ENCODE measurements at places on chromosomes 5 and 9.

DNA sequence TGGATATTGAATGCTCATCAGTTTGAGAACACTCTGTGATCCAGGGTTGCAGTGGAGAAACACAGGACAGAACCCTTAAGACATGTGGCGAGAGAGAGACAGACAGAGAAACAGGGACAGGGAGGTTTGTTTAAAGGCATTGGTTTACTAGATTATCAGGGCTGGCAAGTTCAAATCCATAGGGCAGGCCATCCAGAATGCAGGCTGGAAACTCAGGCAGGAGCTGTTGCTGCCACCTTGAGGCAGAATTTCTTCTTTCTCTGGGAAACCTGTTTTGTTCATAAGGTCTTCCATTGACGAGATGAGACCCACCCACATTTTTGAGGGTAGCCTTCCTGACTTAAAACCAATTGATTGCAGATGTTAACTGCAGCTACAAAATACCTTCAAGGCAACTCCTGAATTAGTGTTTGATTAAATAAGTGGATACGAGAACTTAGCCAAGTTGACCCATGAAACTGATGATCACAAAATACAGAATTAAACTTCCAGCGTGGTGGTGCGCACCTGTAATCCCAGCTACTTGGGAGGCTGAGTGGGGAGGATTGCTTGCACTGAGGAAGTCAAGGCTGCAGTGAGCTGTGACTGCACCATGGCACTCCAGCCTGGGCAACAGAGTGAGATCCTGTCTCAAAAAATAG, 55.9 kb downstream of the NSUN2 start:
- peak; percentile 53 for DNase-seq

GRCh38 chr9:100549048-100549447, 28.8 kb upstream of the CAVIN4 start:
- DNase-seq: no peak

DNA sequence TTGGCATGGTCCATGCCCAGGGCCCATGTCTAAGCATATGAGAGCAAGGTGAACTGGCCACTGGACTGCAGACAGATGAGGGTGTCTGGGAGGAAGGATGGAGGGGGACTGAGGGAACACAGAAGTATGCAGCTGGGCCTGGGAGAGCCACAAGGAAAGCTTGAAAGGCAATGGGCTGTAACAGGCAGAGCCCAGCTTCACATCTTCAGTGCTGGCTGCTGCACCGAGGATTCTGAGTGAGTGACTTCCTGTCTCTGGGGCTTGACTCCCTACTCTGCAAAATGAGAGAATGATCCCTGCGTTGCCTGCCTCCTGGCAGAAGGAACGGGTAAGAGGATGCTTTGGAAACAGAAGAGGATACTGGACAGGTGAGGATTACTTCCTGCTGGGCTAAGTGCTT, 29.0 kb downstream of the COL15A1 start:
- DNase-seq: no peak

DNA sequence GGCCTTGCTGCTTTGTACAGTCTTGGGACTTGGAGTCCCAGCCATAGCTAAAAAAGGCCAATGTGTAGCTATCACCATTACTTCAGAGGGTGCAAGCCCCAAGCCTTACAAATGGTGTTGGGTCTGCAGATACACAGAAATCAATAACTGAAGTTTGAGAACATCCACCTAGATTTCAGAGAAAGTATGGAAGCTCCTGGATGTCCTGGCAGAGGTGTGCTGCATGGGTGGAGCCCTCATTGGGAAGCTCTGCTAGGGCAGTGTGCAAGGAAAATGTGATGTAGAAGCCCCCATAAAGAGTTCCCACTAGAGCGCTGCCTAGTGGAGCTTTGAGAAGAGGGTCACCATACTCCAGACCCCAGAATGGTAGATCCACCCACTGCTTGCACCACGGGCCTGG, 626.7 kb upstream of the COX7C start:
- DNase-seq: no peak

GRCh38 chr5:31196309-31196708, 2.8 kb downstream of the CDH6 start:
- no peak for DNase-seq

- DNase-seq: no peak
Measured at GRCh38 chr9:107554636-107555035, 65.1 kb upstream of the KLF4 start.

DNA sequence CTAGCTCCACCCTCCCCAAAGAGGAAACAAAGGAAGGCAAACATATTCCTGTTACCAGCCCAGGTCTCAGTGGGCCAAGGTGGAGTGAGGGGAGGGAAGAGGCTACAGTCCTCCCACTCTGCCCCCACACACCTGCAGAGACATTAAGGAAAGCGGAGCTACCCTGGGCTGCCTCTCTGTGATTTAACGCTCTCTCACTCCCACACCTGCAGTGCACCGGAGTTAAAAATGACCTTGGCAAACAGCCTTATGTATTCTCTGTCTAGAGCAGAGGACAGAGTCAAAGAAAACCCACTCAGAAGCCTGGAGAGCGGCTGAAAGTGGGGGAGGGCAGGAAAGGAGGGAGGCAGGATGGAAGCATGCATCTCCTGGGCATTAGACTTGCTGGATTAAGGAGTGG, 32.7 kb downstream of the KCNIP1 start:
- DNase-seq: no peak

DNA sequence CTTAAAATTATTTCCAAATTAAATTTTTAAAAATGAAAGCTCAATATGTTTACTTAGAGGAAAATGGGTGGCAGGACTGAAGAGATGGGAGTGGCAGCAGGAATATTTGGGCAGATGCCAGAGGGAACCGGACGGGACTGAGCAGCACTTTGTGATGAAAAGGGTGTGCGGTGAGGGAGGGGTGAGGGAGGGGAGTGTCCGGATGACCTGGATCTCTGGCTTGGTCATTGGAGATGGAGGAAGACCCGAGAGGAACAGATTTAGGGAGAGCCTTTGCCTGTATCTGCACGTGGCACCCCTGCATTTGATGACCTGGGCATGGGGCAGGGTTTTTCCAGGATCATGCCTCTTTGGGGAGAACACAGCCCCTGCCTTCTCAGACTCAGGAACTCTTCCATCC, 201.1 kb upstream of the MVB12B start:
- no peak for DNase-seq

GRCh38 chr9:95071925-95072324, 245.6 kb downstream of the FANCC start:
- no peak for DNase-seq

GRCh38 chr5:96067894-96068614, 106.4 kb upstream of the ELL2 start:
- DNase-seq: no peak

DNA sequence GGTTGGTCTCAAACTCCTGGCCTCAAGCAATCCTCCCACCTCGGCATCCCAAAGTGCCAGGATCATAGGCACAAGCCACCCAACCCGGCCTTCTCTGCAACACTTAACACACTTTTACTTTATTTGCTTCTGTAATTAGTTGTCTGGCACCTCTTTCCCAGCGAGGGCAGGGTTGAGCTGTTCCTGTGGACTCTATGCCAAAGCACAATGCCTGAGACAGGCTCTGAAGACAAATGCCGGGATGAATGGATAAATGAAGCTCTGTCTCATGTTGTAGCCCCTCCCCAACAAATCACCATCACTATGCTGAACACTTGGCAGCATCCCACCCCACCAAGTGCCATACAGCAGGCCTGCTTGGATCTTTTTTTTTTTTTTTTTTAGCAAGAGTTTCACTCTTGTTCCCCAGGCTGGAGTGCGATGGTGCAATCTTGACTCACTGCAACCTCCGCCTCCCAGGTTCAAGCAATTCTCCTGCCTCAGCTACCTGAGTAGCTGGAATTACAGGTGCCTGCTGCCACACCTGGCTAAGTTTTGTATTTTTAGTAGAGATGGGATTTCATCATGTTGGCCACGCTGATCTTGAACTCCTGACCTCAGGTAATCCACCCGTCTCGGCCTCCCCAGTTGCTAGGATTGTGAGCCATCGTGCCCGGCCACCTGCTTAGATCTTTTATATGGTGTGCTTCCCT, 21.3 kb downstream of the GPX3 start:
- DNase-seq: no peak

- no peak for DNase-seq
Measured at GRCh38 chr5:172046593-172046992, 40.2 kb upstream of the FBXW11 start.

DNA sequence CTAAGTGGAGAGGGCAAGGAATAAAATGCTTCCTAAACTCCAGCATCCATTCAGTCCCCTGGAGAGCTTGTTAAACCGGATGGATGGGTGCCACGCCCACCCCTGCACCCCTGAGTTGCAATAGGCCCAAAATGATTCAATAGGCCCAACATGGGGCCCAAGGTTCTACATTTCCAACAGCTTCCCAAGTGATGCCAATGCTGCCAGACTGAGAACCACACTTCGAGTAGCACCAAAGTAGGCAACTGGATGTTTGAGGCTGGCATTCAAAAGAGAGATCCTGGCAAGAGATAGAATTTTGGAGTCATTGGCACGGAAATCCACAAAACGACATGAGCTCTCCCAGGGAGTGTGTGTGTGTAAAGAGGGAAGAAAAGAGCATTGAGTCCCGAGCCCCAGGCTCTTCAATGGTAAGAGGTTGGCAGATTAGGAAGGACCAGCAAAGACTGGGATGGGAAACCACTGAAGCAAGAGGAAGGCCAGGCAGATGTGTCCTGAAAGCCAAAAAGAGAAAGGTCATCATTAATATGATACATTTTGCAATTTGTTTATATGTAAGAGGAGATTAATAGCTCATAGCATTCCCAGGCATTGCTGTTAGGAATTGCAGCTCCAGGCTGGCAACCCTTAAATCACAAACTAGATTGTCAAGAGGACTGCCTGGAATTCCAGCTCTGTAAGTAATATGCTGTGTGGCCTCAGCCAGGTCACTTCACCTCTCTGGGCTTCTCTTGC, 130.6 kb downstream of the KCNIP1 start:
- DNase-seq: no peak

- no peak for DNase-seq
Measured at GRCh38 chr5:141669520-141669919, 12.5 kb downstream of the ARAP3 start.

DNA sequence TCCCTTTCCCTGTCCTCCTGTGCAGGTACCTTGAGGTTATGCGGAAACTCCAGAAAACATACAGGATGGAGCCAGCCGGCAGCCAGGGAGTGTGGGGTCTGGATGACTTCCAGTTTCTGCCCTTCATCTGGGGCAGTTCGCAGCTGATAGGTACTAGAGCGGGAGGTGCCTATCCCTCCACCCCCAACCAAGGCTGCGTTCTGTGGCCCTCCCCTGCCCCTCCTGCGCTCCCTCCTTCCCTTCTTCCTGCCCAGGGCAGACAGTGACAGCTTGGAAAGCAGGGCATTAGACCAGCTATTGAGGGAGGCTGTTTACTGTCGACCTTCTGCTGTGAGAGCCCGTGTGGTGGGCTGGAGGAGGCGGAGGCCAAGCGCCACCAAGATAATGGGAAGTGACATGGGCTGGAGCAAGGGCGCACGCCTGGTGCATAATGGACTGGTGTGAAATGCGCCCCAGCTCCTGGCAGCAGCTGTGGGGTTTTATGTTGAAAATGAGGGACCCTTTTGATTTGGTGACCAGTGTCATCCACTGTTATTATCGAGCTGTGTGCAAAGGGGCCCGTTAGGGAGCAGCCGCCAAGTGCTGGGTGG, 25.3 kb downstream of the PTPA start:
- no peak for DNase-seq

- no peak for DNase-seq
Measured at GRCh38 chr9:81538890-81539289, 150.5 kb downstream of the TLE1 start.

GRCh38 chr5:150428106-150428876, 15.6 kb upstream of the CD74 start:
- DNase-seq: no peak

- no peak for DNase-seq
Measured at GRCh38 chr9:123326662-123327093, 29.3 kb upstream of the CRB2 start.

DNA sequence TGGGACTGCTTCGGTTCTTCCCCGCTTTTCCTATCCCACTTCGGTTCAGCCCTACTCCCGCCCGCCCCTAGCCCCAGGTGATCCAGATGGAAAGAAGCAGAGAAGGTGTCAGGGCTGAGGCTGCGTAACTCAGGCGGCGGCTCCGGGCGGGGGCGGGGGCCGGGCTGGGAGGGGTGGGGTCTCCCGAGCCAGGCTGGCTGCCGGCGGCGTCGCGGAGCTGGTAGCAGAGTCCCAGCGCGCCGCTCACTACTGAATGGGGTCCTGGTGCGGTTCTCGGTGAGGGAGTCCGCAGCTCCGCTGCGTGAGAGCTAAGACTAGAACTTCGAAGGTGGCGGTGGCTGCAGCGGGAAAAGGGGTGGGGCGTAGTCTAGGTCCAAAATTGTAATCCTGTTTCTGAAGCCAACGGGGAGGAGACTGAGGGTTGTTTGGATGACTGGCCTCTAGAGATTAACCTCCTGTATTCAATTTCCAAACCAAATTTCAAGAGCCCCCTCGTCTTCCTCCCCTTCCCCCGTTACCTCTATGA, 1.4 kb downstream of the PRR16 start:
- peak; percentile 34 for DNase-seq

DNA sequence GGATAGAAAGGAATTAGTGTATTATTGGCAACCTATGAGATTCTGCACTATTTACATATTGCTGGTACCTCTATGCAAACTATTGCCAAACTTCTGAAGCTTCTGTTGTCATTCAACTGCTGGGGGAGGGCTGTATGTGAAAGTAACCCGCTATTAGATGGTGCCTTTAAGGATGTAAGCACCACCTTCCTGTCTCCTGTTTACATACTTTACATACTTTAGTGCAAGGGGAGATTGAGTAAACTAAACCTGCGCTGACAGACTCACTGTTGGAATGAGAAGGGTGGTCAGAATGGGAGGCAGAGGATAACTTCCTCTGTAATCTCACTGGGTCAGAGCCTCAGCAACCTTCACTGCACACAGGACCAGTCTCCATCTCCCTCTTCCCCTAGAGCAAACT, 123.8 kb downstream of the NR3C1 start:
- no peak for DNase-seq

Data from D341Med (cell line).